Caco-2 (cell line): ENCODE measurements at places on chromosomes 4 and X.

GRCh38 chr4:159045321-159045720 lies 57.6 kb upstream of the RAPGEF2 start:
- DNase-seq: no peak

GRCh38 chrX:133677123-133678063 lies 262.1 kb upstream of the GPC4 start:
- DNase-seq: no peak

DNA sequence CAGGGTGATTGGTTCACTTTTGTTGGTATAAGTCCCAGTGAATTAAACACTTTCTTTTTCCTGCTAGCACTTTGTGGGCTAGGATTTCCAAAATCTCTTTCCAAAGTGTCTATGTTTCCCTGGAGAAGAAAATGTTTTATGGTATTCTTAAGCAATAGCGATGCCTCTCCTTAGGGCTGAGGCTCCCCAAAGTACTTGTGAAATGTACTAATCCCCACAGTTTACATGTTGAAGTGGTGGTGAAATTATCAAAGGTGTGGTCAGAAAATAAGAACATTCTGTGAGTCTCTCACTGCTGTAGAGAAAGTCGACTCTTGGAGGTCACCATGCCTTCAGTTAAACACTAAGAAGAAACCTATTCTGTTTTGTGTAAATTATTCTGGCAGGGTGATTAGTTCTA lies 51.5 kb upstream of the AMELX start:
- no peak for DNase-seq

DNA sequence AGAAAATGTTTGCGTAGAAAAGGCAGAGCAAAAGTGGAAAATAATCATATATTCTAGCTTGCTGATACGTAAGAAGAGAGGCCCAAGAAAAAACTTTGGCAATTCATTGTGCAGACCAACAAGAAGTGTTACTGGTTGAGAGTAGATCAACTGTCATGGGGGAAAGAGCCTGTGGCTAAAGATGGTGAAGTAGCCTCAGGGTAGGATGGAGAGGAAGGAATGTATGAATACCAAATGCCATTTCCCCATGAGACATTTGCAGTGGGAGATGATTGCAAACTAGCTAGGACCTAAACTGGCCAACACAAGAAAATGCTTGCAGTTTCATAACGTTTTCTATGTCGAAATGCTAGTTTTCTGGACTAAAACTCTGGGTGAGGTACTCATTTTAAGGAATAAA lies 47.7 kb upstream of the ADGRL3 start:
- no peak for DNase-seq

DNA sequence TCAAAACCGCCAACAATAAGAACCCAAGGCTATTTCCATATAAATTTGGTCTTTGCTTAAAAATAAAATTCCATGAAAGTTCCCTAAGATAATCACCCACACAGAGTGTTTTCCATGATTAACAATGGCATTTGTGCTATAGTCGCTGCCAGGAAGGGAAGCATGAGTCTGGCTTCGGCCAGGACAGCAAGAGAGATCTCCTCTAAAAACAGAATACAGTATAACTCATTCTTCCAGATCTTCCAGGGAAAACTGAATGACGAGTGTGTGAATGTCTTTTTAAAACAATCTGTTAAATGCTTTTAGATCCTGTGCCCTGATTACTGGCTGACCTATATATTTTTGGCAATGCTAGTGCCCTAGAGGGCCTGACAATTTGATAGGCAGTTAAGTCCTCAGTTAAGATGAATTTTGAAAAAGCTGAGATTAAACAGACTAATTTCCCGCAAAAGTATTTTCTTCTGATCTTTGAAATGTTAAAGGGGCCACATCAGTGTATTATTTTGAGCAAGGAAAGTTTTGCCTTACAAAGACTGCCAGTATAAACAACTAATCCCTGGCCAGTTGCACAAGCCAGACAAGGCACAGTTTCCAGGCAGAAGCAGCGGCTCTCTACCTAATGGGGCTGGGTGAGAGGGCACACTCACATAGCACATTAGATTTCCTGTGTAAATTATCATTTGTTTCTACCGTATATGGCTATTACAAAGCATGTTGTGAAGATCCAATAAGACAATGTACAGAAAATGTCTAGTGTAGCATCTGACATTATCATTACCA lies 127.3 kb downstream of the DCHS2 start:
- DNase-seq: no peak

- no peak for DNase-seq
These were observed 37.3 kb upstream of the GK2 start for GRCh38 chr4:79445371-79445781.

GRCh38 chr4:124783847-124784246 lies 71.3 kb upstream of the ANKRD50 start:
- DNase-seq: no peak

- DNase-seq: no peak
These were observed 153.5 kb downstream of the SLC10A7 start for GRCh38 chr4:146368209-146368608.
